ENCODE measurements at places on chromosomes 5 and 9. TPM values are rescaled to one million over a fixed set of nuclear protein-coding genes. Genes with fewer than 3 reads are reported as not detected.
A peak's percentile ranks its signal among the peaks of the same experiment; 100 is the strongest.

SDHA gene
- total RNA-seq: 837 TPM

GRCh38 chr9:135077497-135078200 lies 9.8 kb upstream of the OLFM1 start:
- no peak for DNase-seq

GRXCR2 gene
- total RNA-seq: 9.6 TPM

GRCh38 chr5:157965040-157965678 lies 106.2 kb upstream of the CLINT1 start:
- no peak for DNase-seq

- no peak for DNase-seq
Observed at GRCh38 chr5:145904743-145905142, 31.6 kb upstream of the SH3RF2 start.

CNOT8 gene
- 26.8 TPM for total RNA-seq

DNA sequence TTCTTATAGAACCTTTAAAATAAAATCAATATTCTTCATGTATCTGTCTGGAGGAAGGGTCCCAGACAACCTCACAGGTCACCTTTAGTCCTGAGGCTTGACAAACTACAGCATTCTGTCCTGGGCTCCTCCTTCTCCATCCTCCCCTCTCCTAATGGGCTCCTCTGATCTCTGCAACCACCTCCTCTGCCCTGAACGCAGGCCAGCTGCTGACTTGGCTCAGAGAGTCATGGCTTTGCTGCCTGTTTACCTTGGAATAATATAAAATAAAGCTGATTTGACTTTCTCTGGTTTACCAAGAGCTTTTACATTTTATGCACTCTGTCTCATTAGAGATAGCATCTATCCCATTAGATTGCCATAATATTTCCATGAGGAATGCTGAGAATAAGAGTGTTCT lies 159.4 kb downstream of the SEMA6A start:
- DNase-seq: no peak

DNA sequence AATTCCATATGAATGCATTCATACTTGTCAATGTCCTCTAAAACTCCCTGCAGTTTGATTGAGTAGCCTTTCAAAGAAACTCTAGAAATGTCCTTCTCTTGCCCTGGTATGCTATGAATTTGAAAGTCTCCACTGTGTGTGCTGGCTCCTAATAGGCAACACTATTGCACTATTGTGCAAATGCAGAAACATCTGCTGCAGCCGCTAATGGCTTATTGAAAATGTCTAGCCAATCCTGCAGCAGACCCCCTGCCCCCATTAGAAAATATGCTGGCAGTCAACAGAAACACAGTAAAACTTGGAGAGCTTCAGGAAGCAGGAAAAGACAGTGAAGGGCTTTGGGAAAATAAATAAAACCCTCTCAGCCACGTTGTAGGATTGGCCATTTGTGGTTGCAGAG lies 87.3 kb upstream of the GRAMD2B start:
- no peak for DNase-seq

DNA sequence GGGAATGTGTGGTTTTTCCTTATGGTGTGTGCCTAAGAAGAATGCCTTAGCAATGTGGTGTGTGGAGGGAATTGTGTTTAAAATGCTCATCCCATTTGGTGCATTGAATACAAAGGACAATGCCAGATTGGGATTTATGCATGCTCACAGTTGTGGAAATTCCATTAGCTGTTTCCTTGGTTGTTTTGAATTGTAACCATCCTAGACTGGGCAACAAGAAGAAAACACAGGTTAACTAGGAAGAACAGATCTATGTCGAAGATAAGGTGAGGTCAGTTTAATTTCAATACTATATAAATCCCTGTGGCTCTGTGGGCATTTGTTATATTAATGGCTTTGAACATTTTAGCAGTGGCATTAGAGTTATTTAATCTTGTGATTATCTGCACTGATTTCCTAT lies 266.8 kb downstream of the MAT2B start:
- DNase-seq: no peak

ARAP3 gene
- total RNA-seq: 12.5 TPM

- no peak for DNase-seq
Observed at GRCh38 chr5:80607832-80608231, 37.8 kb upstream of the ANKRD34B start.

PDLIM7 gene
- 37.0 TPM for total RNA-seq

MATR3 gene
- total RNA-seq: 111 TPM

DNA sequence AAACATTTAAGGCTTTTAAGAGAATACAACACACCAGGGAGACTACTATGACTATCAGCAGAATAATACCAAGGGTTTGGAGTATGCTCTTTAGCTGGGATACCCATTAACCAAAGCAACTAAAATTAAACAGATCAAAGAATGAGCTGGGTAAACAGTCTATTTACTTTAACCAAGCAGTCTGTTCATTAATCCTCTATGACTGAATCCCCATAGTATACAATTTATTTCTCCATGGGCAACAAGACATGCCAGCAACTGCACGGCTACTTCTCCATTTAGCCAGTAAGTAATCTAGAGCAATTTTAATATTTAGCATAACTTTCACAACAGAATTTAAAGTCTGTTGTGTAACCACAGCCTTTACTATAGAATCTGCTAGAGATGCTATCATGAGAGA lies 77.6 kb downstream of the CDO1 start:
- no peak for DNase-seq

DNA sequence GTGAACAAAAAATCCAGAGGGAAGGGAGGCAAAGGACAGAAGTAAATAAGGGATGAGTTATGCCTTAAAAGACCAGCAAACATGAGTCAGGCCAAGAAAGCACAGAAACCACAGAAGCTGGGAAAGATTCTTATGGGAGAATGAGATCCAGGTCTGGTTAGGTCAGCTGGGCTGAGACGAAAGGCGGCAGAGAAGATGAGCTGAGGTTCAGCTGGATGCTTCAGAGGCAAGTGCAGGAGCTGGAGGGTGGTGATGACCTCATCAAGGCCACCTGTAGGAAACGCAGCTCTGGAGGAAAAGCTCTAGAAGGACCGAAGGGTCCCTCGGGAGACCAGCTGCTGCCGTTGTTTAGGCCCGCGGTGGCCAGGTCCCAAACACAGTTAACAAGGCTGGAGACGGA lies 152.0 kb downstream of the MYO10 start:
- DNase-seq: no peak

IL9 gene
- total RNA-seq: not detected

GRCh38 chr5:154296525-154297159 lies 106.1 kb downstream of the GALNT10 start:
- no peak for DNase-seq

DNA sequence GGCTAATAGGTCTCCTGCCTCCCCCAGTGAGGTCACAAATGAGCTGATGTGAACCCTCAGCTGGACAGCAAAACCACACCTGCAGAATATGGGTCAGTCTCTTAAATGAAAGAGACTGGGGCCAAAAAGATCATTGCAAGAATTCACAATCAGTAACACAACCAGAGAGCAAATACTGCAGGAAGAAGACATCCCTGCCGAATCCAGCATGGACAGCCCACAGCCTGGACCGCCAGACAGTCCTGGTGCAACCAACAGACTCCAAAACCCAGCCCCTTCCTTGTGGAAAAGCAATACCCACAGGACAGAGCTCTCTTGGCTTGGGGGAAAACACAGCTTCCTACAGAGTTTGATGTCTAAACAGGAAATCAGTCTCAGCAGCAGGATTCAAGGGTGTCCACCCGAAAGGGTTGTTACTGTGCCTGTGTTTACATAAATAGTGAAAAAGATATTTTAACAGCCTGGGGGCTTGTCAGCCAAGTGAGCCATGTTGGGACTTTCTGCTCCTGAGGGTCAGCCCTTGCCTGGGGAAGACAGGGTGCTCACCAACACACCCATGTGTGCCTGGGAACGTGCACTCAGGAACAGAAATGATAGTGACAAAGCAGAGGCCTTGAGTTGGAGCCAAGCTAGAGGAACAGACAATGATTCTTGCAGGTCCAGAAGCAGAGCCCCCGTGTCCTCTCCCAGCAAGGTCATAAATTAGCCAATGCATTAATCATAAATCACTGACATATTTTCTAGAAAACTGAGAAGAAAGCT lies 106.2 kb downstream of the SEMA5A start:
- DNase-seq: no peak

DNA sequence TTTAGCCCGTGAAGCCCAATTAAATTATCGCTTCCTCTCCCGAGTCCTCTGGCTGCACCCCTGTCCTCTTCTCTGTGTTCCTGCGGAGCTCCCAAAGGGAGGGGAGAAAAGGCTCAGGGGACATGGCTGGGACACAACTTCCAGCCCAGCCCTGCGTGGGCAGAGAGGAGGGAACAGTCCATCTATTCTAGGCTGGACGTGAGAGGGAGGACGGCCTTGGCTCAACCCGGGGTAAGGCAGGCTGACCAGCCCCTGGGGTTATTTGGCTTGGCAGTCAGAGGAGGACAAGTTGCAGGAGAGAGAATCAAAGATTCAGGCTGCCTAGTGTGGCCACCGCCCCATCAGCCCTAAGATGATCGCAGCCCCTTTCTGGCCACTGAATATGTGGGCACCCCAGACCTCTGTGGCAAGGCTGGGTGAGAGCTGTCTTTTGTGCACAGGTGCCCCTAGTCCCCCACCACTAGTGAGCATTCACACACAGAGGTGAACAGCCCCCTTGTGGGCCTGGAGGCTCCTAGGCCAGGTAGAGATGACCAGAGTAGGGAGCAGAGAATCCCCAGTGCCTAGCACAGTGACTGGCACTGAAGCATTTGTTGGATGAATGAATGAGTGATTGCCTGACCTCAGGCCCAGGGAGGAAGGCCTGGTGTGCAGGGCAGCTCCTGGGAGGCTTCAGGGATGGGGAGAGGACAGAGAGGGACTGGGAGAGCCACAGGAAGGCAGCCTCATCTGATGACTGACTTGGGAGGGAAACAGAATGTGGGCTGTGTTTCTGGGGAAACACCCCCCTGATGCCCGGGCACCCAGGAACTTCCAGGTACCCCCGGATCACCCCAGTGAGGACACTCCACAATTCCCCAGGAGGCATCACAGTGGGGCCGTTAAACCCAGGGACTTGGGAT lies 133.9 kb downstream of the C9orf50 start:
- peak; percentile 89 for DNase-seq

PHF24 gene
- total RNA-seq: 0.19 TPM

IFNA21 gene
- total RNA-seq: not detected

Data from Right ventricle myocardium superior (tissue), 1 donor.